Omental fat pad (tissue), 4 donors: ENCODE measurements at places on chromosomes 1 and 21. TPM values are rescaled to one million over a fixed set of nuclear protein-coding genes. Genes with fewer than 3 reads are reported as not detected.

DNA sequence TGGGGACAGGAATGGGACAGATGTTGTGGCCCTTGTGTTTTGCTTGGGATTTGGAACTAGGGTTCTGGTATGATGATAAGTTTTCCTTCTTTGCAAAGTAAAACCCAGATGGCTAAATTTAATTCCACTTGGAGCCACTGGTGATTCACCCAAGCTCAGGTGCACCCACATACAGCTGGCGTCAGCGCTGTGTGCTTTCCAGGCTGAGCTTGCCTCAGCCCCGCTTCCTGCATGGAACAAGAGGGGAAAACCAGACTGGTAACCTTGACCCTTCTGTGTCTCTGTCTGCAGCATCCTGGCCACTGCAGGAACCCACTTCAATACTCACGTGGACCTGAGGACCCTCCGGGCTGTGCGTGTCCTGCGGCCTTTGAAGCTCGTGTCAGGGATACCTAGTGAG is 94.2 kb downstream of the CACNA1E start:
- no peak for DNase-seq

CLDN17 gene
- total RNA-seq = not detected

DNA sequence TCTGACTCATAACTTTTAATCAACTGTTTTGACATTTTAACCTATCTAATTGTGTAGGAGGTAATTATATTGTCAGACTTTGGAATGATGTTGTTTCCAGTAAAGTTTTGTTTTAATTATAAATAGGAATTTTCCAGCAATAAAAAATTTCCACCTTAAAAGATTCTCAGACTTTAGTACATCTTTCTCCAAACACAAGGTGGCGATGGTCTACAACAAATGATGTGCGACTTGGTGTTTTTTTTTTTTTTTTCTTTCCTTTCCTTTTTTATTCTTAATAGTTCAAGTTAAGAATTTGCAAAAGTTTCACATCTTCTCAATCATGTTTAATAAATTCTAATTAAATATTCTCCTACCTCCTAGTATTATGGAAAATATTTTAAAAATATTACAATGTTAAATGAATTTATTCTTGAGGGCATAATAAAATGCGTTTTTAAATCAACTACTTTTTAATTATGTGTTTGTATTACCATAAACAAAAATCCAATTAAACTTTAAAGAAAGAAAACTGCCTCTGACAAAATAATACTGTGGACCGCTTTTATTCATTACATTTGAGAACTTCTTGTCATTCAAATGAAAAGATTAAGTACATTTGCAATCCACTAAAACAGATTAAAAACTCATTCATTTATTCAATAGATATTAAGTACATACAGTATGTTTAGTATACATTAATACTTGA is 4.4 kb upstream of the ADAMTS1 start:
- DNase-seq = no peak

LRP8 gene
- total RNA-seq = 5.9 TPM

GNPAT gene
- 40.8 TPM for total RNA-seq

GRCh38 chr1:200708769-200709168 is 29.9 kb upstream of the CAMSAP2 start:
- no peak for DNase-seq

DNA sequence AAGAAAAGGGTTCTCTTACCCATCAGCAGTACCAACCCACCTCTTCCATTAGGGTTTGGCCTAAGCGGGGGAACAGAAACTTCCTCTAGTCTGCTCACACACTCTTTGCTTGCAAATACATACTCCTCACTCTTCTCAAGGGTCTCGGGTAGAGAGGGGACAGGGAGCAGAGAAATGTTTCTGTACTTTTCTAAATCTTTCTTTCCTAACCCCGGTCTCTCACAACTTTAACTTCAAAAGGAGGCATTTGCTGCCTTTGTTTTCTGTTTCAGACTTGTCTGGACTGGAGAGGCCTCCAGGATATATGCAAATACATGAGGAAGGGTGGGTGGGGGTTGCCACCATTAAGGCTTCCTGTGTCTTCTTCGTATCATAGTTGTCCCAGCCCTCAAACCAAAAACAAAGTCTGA is 10.5 kb upstream of the LAX1 start:
- no peak for DNase-seq

GRCh38 chr21:44773291-44773932 is 28.2 kb downstream of the UBE2G2 start:
- DNase-seq = no peak

OPRD1 gene
- total RNA-seq = not detected

TIE1 gene
- 43.1 TPM for total RNA-seq

GRCh38 chr1:174682419-174683008 is 234.8 kb downstream of the GPR52 start:
- no peak for DNase-seq

CCDC181 gene
- 1.1 TPM for total RNA-seq

DNA sequence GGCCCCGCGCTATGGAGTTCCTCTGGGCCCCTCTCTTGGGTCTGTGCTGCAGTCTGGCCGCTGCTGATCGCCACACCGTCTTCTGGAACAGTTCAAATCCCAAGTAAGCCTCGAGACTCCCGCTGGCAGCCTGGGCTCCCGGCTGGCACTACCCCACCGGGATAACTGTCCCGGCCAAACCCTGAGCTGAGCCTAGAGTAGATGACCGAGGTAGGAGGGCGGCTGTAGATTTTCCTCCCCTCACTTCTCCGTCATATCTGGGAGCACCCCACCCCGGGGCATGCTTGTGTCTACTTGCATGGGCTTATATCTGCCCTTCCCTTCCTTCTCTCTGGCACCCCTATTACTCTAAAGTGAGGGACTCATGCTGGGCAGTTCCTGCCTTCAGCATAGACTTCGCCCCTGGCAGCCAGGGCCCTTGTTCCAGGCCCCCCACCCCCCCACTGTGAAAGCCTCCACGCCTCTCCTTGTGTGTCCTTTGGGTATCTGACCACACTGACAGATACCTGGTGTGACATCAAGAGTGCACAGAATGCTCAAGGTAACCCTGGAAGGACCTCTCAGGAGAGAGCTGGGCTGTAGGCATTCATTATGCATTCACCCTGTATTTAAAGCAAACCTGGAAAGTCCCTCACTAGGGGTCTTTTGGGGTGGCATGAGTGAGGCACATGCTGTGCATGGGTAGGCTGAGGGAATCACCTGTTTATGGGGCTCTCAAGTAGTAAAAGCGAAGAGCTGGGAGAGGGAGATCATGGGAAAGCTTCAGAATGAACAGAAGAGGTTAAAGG is 485 bp downstream of the EFNA1 start:
- DNase-seq = no peak

- no peak for DNase-seq
Observed at GRCh38 chr1:106899644-106900043, 156.8 kb upstream of the PRMT6 start.

- no peak for DNase-seq
Observed at GRCh38 chr1:206797534-206798383, 25.5 kb upstream of the IL10 start.

JAM2 gene
- total RNA-seq = 4.9 TPM

CRP gene
- total RNA-seq = not detected

DNA sequence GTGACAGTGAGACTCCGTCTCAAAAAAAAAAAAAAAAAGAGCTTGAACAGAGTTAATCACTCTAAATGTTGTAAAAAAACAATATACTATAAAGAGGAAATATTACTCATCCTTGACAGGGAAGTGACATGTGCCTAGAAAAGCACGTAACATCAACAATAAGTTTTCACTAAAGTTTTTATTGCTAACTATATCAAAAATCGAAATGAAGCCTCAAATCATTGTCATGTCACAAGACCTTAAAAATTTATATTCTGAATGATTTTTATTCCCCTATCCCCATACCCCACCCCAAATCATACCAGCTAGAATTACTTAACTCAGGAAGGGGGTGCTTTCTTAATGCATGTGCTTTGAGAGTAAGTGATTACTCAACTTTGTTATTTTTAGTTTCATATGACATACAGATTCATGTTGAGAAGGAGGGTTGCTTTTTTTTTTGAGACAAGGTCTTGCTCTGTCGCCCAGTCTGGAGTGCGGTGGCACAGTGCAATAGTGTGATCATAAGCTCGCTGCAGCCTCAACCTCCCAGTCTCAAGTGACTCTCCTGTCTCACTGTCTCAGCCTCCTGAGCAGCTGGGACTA is 53.6 kb upstream of the MUTYH start:
- no peak for DNase-seq

SPATA17 gene
- 0.37 TPM for total RNA-seq

DNA sequence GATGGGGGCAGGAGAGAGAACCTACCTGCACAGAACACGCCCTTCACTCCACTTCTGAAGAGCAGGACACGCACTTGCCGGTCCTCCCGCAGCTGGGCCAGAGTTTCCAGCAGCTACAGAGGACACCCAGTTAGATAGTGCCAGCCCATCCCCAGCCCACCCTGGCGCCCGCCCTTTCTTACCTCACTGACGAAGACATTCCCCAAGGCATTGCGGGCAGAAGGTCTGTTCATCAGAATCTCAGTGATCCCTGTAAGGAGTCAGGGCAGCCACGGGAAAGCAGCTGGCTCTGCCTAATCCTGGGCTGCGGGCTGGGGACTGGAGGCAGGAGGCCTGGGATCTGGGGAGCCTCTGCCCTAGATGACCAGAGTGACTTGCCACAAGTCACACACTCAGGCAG is 10.0 kb downstream of the ECHDC2 start:
- DNase-seq = no peak

- no peak for DNase-seq
Observed at GRCh38 chr1:11156441-11156840, 32.7 kb upstream of the ANGPTL7 start.

OR2AK2 gene
- not detected for total RNA-seq

ZNF678 gene
- 7.2 TPM for total RNA-seq

- no peak for DNase-seq
Observed at GRCh38 chr1:113714606-113715269, 44.5 kb downstream of the PHTF1 start.

GRCh38 chr1:8095584-8095983 is 69.5 kb upstream of the ERRFI1 start:
- no peak for DNase-seq

TSEN15 gene
- total RNA-seq = 22.3 TPM

- DNase-seq = no peak
Observed at GRCh38 chr1:160459056-160459455, 58.7 kb downstream of the VANGL2 start.

S100A14 gene
- not detected for total RNA-seq

- no peak for DNase-seq
Observed at GRCh38 chr1:156901966-156902915, 8.7 kb downstream of the PEAR1 start.

- no peak for DNase-seq
Observed at GRCh38 chr1:23422941-23423340, 1.6 kb downstream of the TCEA3 start.

DNA sequence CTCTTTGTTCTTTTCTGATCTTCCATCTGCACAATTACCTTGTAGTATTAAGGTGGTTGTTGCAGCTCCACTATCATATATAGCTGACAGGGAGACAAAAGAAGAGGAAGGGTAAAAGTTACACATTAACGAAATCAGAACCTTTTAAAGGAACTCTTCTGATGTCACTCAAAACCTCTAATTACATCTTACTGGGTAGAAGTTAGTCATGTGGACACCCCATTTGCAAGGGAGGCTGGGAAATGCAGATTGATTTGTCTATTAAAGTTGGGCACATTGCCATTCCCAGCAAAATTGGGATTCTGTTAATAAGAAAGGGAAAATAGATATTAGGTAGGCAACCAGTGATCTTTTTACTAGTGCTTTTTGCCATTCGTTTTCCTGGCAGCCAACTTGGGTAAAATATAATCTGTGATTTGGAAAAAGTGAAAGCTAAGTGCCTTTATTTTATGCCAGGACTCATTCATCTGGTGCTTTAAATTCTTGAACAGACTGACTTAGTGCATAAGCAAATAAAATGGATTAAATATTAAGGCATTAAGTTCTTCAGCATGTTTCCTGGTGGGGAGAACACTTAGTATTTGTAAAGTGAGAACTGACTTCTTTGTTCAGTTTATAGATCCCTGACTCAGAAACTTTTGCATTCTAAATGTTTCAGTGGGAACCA is 71.3 kb downstream of the DNM3 start:
- DNase-seq = no peak

DNA sequence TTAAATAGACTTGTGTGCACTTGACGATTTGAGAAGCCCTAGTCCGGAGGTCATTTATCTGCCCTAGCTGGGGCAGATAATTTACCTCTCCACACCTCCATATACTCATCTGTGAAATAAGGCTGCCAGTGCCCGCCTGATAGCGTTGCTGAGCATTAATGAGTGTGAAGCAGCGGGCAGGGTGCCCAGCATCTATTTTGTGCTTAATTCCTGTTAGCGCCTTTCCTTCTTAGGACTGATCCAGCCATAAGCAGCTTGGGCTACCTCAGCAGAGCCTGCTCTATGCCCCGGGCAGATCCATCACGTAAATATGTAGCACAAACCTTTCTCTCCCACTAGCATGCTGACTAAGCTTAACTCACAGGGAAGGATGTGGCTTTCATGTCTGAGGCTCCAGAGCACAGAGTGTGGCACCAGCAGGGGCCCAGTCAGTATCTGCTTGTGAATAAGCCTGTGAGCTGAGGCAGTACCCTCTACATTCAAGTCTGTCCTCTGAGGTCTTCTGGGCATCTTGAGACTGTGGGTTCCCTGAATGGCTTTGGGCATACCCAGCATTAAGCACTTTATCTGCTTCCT is 21.5 kb upstream of the RNF187 start:
- DNase-seq = no peak

DNA sequence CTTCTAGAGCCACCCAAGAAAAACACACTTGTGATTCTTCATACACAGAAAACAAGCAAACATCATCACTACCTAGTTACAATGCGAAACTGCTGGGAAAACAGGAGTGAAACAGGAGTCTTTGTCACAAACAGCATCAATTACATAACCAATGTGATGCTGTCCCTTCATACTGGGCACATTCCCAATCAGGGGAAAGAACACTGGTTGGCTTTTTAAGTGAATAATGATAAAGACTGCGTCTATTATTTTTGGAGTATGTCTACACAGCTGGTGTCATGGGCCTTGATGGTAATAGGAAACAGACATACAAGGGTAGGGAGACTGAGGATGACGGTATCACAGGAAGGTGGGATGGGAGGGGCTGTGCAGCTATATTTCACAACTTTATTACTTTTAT is 43.3 kb downstream of the SIPA1L2 start:
- DNase-seq = no peak

DNA sequence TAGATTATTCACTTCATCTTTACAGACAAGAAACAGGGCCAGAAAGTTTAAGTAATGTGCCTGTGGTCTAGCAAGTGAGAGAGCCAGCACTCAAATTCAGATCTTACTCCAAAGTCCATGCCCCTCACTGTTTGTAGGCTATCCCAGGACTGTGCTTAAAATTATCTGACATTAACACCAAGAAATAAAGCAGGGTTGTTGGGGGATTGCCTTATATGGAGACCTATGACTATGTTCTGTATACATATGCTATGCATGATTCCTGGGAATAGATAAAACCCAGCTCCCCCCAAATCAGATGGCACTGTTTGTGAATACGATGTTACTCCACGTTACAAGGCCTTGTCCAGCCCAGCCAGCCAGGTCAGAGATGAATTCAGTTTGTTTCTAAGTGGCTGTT is 131.6 kb upstream of the HOOK1 start:
- no peak for DNase-seq

S100A7 gene
- total RNA-seq = not detected

DNA sequence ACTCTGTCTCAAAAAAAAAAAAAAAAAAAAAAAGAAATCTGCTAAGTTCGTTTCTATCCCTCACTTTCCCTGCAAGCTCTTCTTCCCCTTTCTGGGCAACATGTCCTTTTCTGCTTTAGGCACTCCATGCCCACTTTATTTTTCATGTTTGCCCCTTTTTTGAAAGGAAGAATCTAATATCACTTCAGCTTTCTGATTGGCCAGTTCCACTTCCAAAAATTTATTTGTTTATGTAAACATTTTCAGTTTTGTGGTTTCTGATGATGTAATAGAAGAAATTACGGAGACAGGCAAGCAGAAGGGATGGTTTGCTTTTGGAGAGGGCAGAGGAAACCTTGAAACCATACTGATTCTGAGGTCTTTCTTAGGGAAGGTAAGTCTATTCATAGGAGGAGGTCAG is 15.1 kb downstream of the IFNAR1 start:
- no peak for DNase-seq
